ENCODE measurements at places on chromosomes 13 and 19.

- DNase-seq = no peak
These were observed 407.8 kb downstream of the KLF5 start for GRCh38 chr13:73466561-73466960.

DNA sequence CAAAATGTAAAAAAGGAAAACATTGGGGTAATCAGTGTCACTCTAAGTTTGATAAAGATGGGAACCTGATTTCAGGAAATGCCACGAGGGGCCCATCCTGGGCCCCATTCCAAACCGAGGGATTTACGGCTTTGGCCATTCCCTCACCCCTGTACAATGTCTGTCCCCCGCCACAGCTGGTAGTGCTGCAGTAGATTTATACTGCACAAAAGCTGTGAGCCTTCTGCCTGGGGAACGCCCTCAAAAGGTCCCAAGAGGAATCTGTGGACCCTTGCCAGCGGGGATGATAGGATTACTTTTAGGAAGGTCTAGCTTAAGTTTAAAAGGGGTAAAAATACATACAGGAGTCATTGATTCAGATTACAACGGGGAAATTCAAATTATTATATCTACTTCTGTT lies 173.4 kb upstream of the SGCG start:
- DNase-seq = no peak

- DNase-seq = no peak
These were observed 22.1 kb upstream of the F7 start for GRCh38 chr13:113083402-113084061.

DNA sequence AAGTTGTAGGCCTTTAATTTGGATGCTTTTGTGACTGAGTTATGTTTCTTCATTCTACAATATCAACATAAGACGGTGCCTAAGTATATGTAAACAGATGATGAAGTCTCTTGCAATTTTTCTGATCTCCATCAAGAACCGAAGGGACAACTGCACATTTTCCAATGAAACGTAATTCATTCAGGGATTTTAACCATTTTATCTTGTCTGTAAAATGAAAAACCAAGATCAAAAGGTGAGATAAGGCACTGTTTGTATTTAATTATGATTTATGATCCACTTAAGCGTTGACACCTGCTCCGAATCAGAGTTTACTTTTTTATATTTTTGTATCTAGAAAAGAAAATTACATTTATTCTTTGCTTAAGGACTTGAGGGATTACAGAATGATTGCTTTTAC lies 556.8 kb upstream of the ARGLU1 start:
- no peak for DNase-seq

- DNase-seq = no peak
These were observed 15.2 kb downstream of the COL5A3 start for GRCh38 chr19:9995084-9995483.
